Caudate nucleus (tissue), 63 donors: ENCODE measurements at places on chromosomes 3 and 15.

- DNase-seq = no peak
Measured at GRCh38 chr3:146894406-146894805, 289.3 kb upstream of the PLSCR5 start.

- DNase-seq = no peak
Measured at GRCh38 chr3:108396336-108396735, 100.0 kb downstream of the HHLA2 start.

DNA sequence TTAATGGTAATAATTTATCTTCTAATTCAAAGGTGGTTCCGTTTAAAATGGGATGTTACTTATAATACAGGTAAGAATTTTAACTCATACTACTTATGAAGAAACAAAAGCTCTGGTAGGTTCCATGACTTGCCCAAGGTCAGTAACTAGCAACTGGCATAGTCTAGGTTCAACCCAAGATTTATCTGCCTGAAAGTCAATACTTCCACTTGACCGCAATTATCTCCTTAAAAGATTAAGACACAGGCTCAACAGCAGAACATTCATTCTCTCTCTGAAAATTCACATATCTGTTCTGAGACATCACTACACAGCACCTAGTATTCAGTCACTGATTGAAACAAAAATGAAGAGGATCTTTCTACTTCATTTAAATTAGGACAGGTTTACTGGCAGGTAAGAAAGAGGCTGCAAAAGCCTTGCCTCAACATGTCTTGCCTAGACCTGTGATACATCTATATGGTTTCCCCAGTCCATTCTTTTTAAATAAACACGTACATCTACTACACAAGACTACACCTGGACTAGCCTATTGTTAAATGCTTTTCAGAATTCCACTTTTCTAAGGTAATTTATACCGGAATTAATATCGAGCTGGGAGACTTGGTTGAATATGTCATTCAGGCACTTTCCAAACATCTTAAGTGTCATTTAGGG, 1.2 kb downstream of the CSNK1G1 start:
- DNase-seq = no peak

GRCh38 chr3:66465587-66465986, 35.2 kb downstream of the LRIG1 start:
- no peak for DNase-seq

DNA sequence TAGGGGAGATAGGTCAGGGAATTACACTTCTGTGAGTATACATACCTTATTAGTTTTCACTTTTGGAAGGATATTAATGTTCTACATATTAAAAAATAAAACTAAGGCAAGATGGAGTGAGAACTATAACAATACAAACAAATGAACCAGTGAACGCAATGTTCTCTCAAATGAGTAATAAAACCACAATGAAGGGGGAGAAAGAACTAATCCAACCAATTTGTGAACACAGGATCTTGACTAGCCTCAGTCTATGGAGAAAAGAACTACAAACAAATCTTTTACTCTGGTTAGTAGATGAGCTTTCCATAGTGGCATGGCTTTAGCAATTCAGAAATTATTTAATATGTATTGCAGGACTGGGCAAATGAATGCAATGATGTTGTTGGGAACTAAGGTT, 26.9 kb upstream of the ATOSA start:
- no peak for DNase-seq

DNA sequence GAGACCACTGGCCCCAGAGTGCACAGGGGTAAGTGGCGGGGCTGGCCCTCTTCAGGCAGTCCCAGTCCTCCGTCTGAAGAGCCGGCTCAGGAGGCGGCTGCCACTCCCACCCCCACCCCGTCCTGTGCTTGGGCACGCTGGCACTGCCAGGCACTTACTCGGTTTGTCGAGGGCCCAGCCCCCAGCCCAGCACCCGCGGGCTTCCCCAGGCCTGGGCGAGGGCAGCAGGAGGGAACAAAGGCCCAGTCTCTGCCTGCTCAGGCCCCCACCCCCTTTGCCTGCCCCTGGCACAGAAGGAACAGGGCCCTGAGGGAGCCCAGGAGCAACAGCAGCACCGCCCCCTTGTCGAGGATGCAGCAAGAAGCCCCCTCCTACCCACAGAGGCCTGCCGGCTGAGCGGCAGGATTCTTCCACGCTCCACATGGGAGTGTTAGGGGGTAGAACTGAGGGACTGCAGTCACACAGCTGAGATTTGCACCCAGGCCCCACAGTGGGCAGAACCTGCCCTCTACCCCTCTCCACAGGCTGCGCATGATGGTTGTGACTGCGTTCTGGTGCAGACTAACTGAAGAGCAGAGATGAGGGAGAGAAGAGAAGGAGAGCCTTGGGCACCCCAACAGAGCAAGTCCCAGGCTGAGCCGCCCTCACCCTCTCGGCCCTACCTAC, 8.9 kb downstream of the DUSP7 start:
- peak; percentile 91 for DNase-seq

- DNase-seq = no peak
Measured at GRCh38 chr3:38152609-38153008, 12.7 kb upstream of the OXSR1 start.

- DNase-seq = no peak
Measured at GRCh38 chr3:48064292-48064829, 48.1 kb upstream of the MAP4 start.

DNA sequence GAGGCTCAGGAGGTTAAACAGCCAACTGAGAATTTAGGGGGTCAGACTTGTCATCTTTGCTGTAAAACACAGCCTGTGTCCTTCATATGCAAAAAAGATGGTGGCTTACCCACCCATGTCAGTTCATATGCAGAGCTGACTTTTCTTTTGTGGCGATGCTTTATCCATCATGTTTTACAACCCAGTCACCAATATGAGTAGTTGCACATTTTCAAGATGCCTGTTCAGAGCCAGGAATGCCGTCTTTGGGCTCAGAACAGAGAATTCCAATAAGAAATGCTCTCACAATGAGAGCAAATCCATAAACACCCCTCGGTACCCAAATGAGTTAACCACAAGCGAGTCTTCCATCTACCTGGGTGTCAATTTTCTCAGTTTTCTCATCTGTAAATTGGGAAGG, 83.6 kb downstream of the TIGIT start:
- no peak for DNase-seq

- DNase-seq = peak; percentile 76
Measured at GRCh38 chr15:71448688-71449114, 333.4 kb downstream of the THSD4 start.

DNA sequence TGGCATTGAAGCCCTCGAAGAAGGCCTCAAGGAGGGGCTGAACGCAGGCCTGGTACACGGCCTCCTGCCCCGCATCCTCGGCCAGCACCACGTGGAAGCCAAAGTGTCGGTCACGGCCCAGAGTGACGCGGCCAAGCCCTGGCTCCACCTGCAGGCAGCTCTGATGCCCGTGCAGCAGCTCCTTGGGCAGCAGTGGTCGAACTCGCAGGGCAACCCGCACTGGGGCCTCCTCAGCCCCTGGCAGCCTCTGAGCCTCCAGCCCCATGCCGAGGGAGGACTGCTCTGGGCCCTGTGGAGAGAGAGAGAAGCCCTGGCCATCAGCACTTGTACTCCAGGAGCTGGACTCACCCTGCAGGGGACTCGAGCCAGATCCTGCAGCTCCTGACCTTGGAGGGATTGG, 2.6 kb downstream of the KIF7 start:
- no peak for DNase-seq

- DNase-seq = no peak
Measured at GRCh38 chr15:35491999-35492398, 54.0 kb downstream of the DPH6 start.

DNA sequence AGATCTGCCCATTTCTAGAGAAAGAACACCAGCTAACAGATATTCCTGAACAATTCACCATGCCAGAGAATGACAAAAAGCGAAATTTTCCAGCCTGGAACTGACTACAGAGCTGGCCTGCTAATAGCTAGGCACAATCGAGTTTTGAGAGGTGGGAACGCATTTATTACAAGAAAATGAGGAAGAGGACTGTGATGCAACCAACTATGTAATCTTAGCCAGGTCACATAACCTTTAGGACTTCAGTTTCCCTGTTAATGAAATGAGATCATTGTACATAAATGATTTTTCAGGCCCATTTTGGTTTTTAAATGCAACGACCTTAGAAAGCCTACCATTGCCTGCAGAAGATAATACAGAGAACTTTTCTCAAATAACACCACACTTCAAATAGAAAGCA, 72.1 kb upstream of the SETMAR start:
- no peak for DNase-seq

DNA sequence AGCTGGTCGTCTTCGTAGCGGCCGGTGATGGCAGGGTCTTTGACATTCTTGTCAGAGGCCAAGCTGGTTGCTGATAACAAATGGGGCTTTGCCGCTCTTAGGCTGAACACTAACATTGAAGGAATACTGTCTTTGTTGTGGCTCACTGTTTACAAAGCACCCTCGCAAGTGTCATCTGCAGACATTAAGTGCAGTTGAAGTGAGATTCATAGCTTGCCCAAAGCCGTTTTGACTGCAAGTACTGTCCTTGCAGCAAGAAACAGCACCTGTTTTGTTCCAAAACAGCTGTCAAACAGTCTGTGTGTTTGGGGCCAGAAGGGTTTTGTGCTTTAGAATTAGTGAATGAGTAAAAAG, 568 bp downstream of the SENP2 start:
- DNase-seq = no peak

- no peak for DNase-seq
Measured at GRCh38 chr15:88799341-88799740, 3.9 kb upstream of the ACAN start.

DNA sequence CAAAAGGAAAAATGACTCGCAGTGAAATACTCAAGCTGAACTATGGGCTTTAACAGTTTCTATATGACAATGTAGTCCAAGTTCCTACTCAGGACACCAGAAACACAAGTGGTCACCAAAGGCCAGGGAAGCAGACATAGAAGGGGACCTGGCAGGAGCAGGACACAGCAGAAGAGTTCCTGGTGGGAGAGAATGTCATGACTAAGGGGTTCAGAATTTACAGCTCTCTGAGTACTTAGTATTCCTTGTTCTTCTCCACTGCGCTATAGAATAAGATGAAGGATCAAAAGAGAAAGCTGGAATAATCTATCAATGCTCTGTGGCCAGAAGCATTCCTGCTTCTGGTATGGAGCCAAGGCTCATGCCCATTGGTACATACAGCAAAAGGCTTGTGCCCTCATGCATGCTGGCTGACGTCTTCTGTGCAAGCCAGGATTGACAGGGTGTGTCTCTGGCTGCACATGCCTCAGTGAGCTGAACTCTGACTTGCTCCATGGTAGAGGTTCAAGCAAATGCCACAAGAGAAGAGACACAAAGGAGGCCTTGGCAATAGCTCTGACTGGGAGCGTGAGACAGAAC, 128.7 kb upstream of the SLC2A2 start:
- no peak for DNase-seq
